ENCODE measurements at places on chromosomes 7 and 10. TPM values are rescaled to one million over a fixed set of nuclear protein-coding genes. Genes with fewer than 3 reads are reported as not detected.

- DNase-seq = no peak
Measured at GRCh38 chr10:126838316-126838715, 66.9 kb upstream of the DOCK1 start.

DNA sequence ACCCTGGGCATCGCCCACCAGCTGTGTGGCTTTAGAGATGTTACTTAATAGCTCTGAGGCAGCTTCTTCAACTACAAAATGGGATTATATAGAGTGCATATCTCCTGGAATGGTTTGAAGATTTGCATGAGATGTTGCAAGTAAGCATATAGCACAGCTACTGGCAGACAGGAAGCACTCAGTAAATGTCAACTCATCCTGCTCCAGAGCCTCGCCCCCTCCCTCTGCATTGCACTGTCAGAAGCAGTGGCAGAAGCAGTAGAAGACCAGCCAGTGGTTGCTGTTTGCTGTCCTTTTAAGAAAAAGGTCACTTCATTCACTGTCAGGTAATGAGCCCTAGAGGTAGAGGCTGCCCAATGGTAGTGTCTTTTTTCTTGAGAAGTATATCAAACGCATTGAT is 180.0 kb upstream of the GHITM start:
- no peak for DNase-seq

DNA sequence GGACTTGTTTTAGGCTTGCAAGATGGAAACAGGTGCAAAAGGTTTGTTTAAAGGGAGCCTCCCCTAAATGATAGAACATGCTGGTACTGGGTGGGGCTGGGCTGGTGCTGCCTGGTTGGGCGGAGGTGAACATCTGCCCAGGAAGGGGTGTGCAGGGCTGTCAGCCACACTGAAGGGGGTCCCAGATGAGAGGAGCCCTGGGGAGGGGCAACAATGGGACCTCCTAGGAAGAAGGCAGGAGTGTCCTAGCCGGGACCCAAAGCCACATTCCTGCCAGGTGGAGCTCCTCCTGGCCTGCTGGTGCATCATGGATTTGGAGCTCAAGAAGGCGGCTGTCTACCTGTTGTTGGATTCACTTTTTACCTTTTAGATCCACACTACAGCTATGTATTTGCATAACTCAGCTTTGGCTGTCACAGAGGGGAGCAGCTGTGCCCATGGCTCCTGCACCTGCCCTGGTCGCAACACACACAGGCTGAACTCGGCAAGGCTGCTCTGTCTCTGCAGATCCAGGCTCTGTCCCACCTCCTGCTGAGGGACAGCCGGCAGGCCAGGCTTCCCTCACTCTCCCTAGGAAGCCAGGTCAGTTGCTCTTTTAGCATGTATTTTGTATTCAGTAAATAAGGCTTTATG is 59.9 kb downstream of the ADARB2 start:
- no peak for DNase-seq

Gene CLEC2L
- not detected for total RNA-seq

DNA sequence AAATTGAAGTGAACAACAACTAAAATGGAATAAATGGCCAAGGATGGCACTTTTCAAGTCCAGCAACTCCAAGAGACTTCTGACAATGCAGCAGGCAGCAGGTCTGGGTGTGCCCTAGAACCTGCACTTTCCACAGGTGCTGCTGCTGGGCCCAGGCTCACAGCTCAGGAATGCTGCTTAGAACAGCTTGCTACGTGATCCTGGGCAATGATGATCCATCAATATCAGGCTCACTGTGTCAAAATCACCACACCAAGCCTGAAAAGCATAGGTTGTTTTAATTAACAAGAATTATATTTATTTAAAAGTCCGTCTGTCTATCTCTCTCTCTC is 148.4 kb downstream of the TNS3 start:
- DNase-seq = no peak

GRCh38 chr10:96794836-96795733 is 37.0 kb upstream of the LCOR start:
- DNase-seq = no peak

DNA sequence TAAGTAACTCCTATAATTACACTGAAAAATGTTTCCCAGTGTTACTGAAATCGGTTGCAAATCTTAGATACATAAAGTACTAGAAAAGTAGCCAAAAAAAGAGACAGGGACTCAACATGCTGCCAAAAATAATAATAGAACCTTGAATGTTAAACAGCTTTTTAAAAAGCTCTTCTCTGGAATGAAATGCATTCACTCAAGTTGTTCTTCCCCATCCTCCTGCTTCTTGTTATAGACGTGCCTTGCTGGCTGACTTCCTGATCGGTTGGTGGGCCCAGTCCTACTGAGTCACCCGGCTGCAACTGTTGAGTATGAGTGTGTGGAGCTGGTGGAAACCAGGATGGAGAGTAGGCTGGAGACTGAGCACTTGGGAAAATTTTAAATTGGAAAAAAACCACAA is 30.6 kb upstream of the RAPGEF5 start:
- no peak for DNase-seq
